Gastroesophageal sphincter (tissue), 4 donors: ENCODE measurements at places on chromosomes 12 and 14. TPM values are rescaled to one million over a fixed set of nuclear protein-coding genes. Genes with fewer than 3 reads are reported as not detected.

The PIWIL1 gene
- total RNA-seq, result not detected

The PARPBP gene
- total RNA-seq, result 1.1 TPM

The SPIC gene
- not detected for total RNA-seq

DNA sequence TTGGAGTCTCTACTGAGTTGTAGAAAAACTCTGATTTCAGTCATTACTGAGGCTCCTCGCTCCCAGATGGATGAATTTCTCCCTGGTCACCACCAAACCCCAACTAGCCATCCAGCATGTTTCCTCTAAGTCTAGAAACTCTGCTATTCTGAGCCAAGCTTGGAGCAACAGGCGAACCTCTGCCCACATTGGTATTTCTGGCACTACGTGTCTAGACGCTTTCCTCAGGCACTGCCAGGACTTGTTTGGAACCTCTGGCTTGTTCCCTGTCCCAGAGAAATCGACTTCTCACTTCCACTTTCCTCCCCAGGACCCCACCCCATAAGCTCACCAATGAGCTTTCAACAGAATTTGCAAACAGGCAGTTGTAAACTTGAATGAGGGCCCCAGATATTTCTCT, 27.6 kb downstream of the WSCD2 start:
- no peak for ATAC-seq

DNA sequence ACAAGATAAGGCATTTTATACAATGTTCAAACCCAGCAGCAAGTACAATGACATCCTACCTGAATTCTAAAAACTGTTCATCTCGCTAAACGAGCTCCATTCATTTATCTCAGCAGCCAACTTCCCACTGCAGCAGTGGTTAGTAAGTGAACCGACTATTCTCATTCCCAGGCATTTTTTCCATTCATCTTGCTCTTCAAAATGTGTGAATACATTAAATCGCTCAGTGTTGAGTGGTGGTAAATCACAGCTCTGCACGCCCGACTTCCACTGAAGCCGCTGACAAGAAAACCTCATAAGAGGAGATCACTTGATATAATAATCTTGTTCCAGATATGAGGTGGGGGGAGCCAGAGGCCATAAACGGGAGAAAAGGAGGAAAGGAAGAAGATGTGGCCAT, 746.2 kb upstream of the USP15 start:
- no peak for ATAC-seq

DNA sequence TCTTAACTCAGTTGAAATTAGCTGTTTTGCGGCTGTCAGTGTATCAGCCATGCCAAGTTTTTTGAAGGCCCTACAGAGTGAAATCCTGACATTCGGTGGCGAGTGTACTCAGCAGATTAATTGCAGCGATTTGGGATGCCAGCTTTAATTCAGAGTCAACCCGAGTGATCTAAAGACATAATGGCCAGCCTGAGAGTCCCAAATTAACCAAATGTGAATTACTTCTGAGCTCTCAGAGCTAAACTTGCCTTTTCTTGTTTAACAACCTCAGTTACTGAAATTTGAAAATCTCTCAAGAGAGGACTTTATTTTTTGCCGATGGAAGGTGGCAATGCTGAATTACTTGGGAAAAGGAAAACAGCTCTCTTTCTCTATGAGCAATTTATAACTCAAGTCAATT, 148.5 kb downstream of the GLT1D1 start:
- ATAC-seq, result no peak
